Activated T-helper 1 cell treated with anti-CD3 and anti-CD28 coated beads, Interleukin-2, amount 50 U/mL, for 16 hours (primary cell): ENCODE measurements at places on chromosomes 2 and 18.
A peak's percentile ranks its signal among the peaks of the same experiment; 100 is the strongest.

- no peak for DNase-seq
Measured at GRCh38 chr2:37782155-37782673, 110.8 kb upstream of the CDC42EP3 start.

GRCh38 chr2:169080250-169081069, 11.1 kb downstream of the DHRS9 start:
- no peak for DNase-seq

GRCh38 chr2:164478205-164478604, 143.1 kb downstream of the GRB14 start:
- no peak for DNase-seq

- no peak for DNase-seq
Measured at GRCh38 chr18:55265984-55266383, 306.7 kb upstream of the CCDC68 start.

DNA sequence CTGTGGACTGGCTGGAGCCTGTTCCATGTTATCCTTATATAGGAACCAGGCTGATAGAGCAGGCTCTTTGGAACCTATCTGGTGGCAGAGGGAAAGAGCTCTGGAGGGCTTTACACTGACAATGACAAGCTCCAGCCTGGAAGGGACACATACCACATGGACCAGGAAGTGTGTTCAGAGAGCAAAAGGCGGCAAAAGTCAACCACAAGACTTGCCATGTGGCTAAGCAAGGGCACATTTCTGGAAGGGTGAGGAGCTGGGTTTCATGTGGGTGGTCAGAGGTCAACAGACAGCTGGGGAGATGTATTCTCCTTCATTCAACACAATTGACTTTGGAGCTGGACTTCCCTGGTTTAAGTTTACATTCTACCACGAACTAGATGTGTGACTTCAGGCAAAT, 325.2 kb downstream of the DYSF start:
- DNase-seq: no peak

GRCh38 chr18:67581178-67581577, 64.7 kb upstream of the DSEL start:
- DNase-seq: no peak

DNA sequence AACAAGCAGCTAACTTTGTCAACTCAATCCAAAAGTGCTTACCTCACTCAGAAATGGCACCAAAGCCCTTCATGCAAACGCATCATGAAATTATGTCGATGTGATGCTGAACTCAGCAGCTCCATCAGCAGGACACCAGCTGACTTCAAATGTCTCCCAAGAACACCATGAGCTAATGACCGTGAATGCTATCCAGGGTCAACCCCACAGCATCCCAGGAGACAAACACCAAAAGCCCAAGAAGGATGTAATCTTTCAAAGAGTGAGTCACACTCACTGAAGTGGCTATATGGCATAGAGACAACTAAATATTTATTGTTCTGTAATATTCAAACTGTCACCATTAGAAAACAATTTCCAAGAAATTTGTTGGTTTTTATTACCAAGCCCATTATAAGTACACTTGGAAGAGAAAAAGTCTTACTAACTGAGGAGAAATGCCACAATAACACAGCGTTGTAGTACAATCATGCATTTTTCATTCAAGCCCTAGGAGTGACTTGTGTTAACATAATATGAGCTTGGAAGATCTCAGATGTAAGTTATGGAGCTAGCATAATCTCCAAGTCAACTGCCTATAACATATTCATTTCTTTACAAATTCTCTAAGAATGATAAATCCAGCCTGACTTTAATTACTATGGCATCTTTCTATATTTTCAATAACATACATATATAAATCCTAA, 165.0 kb upstream of the CCDC68 start:
- DNase-seq: no peak

GRCh38 chr18:74382481-74383017, 66.9 kb downstream of the C18orf63 start:
- no peak for DNase-seq

GRCh38 chr18:78071776-78072175, 822.1 kb downstream of the GALR1 start:
- DNase-seq: no peak

GRCh38 chr2:49950646-49951045, 796.3 kb upstream of the FSHR start:
- DNase-seq: no peak

GRCh38 chr2:45643543-45644542, 7.6 kb upstream of the PRKCE start:
- DNase-seq: peak; percentile 60

DNA sequence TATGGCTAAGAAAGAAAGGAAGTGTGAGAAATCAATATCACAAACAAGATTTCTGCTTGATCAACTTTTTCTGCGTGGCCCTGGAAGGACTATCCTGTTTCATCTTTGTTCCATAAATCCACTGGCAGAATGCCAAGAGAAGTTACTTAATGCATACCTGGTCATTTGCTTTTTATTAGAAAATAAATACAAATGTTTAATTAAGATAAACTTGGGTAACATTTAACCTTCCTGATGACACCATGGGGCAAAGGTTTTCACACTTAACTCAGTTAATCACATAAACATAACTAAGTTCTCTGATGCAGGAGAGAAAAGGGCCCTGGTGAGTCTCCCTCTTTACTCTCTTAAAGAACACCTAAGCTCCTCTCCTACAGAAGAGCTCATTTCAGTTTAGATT, 203.3 kb downstream of the AFF3 start:
- no peak for DNase-seq

DNA sequence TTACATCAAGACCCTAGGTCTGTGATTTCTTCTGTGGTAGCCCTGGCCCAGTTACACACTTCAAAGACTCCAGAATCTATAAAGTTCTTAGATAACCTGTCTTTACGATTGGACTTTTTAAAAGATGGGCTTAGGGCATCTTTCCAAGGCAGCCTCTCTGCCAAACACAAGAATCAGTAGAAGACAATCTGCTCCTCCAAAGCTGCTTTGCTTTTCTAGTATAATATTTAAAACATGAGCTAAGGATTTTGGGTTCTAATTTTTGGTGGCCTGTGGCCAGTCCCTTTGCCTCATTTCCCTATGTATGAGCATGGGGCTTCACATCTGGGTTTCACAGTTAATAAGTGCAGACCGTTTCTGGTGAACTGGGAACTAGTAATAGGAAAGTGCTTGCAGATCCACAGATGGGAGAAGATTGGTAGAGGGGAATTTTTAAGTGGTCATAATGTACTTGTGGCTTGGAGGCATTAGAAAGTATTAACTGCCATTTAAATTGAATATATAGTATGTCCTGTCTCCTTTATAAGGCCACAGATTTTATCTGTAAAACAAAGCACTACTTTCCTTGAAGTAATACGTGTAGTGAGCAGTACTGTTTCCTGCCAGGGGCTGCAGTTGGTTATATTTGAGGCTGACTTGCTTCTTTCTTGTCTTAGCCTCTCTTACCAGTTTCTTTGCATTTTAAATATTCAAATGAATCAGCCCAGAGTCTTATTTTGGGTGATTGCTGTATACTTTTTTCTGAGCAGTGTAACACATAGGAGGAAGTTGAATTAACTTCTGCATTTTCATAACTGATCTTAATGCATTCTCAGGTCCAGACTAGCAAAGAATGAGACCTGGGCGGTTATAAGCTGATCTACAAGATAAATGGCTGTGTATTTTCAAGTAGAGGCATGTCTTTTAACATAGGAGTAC, 1.5 kb downstream of the ARPC2 start:
- DNase-seq: no peak

DNA sequence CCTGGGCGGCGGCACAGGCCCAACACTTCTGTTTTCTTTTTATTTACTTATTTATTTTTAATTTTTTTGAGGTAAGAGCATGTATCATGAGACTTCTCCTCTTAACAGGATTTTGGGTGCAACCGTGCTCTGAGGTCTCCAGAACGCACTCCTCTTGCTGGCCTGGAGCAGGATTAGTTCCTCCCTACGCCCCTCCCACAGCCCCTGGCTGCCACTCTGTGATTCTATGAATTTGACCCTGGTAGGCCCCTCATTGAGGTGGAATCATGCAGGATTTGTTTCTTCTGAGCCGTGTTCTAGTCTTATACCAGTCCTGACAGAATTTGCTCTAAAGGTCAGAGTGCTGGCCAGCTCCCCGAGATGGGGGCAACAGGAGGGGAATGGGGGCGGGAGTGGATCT, 106.5 kb upstream of the HS6ST1 start:
- DNase-seq: no peak

DNA sequence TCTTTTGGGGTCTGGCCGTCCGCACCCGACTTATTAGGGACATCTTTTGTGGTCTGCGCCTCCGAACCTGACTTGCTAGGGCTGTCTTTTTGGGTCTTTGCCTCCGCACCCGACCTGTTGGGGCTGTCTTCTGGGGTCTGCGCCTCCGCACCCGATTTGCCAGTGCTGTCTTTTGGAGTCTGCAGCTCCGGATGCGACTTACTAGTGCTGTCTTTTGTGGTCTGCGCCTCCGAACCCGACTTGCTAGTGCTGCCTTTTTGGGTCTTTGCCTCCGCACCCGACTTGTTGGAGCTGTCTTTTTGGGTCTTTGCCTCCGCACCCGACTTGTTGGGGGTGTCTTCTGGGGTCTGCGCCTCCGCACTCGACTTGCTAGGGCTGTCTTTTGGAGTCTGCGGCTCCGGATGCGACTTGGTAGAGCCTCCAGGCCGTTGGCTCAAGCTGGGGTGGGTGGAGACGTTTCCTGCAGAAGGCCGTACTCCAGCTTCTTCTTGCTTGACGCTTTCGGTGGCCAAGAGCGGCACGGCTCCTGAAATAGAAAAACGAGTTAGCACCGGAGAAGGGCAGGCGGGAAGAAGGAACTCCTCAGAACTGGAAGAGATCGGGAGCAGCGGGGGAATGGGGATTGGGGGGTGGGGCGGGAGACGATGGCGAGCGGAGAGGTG, 498 bp downstream of the TGOLN2 start:
- peak; percentile 16 for DNase-seq

DNA sequence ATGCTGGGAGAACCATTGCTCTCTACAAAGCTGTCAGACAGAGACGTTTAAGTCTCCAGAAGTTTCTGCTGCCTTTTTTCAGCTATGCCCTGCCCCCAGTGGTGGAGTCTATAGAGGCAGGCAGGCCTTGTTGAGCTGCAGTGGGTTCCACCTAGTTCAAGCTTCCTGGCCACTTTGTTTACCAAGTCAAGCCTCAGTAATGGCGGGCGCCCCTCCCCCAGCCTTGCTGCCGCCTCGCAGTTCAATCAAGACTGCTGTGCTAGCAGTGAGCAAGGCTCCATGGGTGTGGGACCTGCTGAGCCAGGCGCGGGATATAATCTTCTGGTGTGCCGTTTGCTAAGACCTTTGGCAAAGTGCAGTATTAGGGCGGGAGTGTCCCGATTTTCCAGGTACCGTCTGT, 52.7 kb upstream of the SCYGR2 start:
- no peak for DNase-seq

DNA sequence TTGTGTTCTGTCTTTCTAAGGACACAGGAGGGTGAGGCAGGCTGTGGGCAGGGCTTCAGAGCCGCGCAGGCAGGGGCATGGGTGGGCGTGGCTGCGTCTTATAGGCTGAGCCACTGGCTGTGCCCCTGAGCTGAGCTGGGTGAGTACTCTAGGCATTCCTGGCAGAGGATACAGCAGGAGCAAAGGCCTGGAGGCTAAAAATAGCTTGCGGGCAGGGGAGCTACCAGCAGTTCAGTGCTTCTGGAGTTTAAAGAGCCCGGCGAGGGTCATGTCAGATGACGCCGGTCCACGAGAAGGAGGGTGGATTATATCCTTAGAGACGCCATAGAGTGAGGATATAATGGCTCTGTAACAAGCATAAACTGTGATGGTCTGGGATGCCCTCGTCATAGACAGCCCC, 31.5 kb upstream of the PDIA6 start:
- DNase-seq: no peak

GRCh38 chr18:78154444-78154843, 825.2 kb upstream of the SALL3 start:
- no peak for DNase-seq

GRCh38 chr2:19158211-19158610, 200.2 kb downstream of the OSR1 start:
- DNase-seq: no peak

DNA sequence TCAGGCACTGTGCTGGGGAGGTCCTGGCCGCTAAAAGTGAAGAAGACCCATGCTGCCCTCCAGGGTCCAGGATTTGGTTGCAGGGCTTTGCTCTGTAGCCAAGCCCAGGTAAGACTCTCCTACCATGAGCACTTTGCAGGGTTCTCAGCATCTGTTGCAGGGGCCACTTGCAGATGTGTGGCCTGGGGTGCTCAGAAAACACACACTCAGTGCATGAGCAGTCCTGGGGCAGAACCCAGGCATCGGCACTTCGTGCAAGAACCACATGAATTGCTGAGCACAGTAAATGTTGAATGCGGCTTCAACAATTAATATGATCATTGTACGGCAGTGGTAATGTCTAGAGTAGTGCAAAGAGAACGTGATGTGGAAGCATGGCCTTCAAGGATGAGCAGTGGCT, 98.5 kb upstream of the SMIM21 start:
- no peak for DNase-seq

DNA sequence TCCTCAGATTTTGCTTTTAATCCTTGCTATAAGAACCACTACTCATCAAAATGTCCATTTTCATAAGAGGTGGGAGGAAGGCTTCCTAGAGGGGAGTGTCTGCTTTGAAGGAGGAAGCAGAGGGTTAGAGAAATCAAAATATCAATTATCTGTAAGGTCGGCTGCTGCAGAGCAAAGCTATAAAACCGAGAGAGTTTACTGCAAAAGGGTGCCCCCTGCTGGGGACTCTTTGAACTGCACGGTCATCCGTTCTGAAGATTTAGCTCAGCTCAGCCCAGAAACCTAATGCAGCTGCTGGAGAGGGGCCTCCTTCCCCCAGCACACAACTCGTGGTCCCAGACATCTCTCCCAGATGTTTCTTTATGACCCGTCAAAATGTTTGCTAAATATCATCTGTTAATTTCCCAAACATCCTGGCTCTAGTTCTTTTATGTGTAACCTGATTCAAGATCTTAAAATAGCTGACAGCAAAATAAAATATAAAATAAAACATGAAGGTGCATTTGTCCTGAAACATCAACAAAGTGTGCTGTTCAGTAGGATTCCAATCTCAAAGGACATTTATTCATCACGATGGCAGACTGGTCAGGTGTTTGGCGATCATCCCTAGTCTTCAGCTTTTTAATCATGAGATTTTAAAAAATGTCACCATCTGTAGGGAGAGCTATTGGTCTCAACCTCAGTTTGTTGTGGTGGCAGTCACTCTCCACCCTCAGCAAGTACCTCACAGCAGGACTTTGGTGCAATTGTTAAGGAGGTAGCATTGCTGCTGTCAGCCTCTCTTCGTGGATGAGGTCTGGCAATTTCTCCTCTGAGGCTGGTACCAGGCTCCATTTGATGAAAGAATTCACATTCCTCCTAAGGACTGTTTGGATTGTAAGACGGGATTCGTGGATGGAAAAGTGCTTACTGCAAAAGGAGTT, 185.9 kb downstream of the MTX2 start:
- DNase-seq: peak; percentile 79

- DNase-seq: no peak
Measured at GRCh38 chr2:168434146-168434545, 21.9 kb upstream of the CERS6 start.
